ENCODE measurements at places on chromosomes 2 and 18.

GRCh38 chr18:45359275-45360009 is 255.8 kb upstream of the SLC14A2 start:
- DNase-seq: no peak

GRCh38 chr2:11550901-11551568 is 17.2 kb downstream of the GREB1 start:
- no peak for DNase-seq

DNA sequence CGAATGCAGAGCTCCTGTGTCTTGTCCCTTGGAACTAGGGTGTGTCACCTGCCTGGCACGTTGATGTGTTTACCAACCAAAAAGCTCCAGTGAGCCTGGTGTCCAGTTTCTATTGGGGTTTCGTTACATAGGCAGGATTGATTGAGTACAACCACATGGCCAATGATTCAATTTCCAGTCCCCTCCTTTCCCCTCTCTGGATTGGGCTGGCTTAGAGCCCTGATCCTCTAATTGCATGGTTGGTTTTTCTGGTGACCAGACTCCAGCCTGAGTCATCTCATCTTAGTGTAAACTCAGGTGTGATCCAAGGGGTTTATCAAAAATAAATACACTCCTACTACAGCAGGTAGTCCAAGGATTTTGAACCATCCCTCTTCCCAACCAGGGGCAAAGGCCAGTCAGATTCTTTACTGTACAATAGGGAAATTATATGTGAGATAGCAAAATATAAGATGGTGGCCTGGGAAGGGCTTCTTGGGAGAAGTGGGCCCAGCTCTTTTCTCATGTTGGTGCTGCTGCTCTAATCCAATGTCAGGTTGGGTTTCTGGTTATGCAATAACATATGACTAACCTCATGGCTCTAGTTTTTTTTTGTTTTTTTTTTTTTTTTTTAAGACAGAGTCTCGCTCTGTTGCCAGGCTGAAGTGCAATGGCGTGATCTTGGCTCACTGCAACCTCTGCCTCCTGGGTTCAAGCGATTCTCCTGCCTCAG is 64.7 kb upstream of the MGAT5 start:
- DNase-seq: no peak

- peak; percentile 63 for DNase-seq
Measured at GRCh38 chr2:147663153-147663961, 181.5 kb upstream of the ACVR2A start.

- DNase-seq: no peak
Measured at GRCh38 chr2:26274058-26274613, 29.4 kb downstream of the HADHB start.

DNA sequence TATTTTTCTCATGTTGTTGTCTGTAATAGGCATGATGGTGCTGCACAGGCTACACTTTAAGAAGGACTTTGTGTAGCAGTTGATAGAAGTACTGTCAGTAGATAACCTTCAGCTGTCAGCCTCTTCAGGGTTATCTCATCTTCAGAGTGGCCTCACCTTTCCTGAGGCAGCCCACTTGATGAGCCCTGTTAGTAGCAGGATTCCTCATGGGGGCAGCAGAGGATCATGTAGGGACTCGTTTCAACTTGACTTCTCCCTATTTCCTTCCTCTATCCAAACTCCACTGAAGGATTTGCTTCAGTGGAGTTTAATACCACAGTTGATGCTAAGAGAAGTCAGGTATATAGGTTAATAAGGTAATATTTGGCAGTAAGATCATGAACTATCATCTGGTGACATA is 530.3 kb upstream of the FSIP2 start:
- DNase-seq: no peak

GRCh38 chr2:181563101-181563692 is 93.7 kb downstream of the CERKL start:
- DNase-seq: no peak

DNA sequence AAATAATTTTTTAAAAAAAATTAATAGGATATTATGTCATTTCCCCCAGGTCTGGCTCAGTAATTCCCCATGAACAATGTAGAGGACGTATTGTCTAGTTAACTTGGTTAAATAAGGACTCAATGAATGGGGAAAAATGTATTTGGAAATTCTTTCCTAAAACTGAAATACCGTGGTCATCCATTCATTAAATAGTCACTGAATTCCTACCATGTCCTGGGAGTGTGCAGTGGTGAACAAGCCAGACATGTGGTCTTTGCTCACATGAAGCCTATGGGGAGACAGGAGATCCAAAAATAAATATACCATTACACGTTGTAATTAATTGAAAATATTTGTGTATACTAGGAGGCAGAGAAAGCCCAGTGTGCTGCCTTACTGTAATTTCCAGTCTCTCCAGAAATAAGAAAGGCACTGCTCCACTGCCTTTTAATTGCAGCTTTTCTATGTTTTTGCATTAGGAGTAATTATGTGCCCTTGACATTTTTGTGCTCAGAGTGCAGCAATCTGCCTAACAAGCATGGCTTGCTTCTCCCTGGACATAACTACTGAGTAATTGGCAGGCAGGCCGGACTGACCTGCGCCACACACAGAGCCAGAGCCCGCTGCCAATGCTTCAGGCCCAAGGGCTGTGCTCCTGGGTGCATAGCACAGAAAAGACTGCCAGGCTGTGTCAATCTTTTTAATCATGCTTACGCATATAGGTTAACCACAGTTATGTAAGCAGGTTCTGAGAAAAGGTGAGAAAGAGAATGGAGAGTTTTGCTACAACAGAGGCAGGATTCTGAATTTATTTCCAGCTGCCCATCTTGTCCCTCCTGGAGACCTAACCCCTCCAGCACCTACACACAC is 22.2 kb upstream of the TTC39C start:
- peak; percentile 86 for DNase-seq

DNA sequence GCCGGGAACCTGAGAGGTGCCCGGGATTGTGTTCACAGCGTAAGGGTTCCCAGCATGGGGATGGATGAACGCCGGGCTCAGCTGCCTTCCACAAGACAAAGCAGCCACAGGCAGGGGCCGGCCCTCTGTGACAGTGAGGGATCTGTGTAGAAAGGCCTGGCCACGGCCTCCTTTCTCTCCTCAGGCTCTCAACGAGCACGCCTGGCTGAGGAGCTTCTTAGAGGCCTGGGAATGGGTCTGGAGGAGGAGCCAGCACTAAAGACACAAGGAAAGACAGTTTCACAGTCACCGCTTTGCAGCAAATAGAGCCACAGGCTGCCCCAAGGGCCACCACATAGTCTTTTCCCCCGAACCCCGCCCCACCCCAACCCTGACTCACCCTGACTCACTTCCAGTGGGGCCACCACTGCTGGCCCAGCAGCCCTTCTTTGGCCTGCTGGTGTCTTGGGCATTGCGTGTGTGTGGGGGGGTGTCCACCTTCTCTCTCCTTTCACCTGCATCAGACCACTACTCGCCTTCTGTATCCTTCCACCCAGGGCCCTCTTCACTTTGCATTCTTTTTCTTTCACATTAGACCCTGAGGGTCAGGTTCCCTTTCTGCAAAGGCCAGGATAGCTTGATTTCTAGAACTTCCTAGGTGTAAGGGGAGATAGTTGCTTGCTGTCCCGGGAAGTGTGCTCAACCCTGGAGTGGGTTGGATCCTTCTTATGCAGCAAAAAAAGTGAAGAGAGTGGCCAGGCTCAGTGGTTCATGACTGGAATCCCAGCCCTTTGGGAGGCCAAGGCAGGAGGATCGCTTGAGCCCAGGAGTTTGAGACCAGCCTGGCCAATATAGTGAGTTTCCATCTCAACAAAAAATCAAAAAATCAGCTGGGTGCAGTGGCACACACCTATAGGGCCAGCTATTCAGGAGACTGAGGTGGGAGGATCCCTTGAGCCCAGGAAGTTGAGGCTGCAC is 19.3 kb upstream of the HPCAL1 start:
- DNase-seq: no peak

Data from central memory CD4-positive, alpha-beta T cell (primary cell).